ENCODE measurements at places on chromosomes 5 and 9.

- DNase-seq: no peak
Measured at GRCh38 chr5:67221487-67222242, 25.1 kb upstream of the CD180 start.

DNA sequence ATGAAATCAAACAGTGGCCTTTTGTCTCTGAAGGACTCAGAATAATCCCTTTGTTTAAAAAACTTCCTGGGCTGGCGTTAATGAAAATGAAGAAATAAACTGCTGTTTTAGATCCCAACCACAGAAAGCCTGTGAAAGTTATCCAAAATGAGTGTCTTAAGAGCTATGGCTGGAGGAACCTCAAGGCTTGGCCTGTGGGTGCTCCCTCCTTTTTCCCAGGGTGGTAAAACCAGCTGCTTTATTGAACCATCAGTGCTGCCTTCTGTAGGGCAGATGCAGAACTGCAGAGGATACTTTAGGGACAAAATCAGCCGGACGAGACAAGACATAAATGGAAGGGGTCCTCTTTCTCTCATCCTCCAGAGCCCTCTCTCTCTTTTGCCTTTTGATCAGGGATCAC lies 100.9 kb downstream of the SMARCA2 start:
- no peak for DNase-seq

- no peak for DNase-seq
Measured at GRCh38 chr5:76222318-76222717, 139.1 kb downstream of the SV2C start.

DNA sequence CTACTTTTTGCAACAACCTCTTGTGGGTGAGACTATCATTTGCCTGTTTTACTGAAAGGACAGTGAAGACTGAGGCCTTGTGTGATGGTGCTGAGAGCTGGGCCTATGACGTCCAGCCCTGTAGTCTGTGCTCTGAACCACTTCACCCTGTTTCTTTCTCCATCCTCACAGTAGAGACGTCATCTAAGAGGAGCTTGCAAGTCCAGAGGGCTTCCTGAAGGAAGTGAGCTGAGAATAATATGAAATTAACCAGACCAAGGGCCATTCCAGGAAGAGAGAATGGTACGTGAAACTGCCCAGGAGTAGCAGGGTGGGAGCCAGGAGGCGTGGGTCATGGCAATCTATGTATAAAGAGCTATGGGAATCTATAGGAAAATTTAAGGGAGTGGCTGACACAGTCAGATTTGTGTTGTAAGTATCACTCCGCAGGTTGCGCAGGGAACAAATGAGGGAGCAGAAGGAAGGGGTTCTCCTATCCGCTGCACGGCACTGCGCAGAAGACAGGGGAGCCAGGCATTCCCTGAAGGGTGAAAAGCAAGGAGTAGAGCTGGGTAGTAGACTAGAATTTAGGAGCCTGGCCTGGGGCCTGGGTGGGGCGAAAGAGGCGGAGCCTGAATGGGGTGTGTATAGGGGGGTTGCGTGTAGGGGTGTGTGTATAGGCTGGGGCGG lies 596 bp upstream of the FGFR4 start:
- DNase-seq: no peak

- DNase-seq: no peak
Measured at GRCh38 chr5:151448038-151448985, 909 bp downstream of the SLC36A1 start.

- DNase-seq: no peak
Measured at GRCh38 chr5:64502196-64502595, 3.6 kb upstream of the RGS7BP start.
